ENCODE measurements at places on chromosomes 16 and 17.

DNA sequence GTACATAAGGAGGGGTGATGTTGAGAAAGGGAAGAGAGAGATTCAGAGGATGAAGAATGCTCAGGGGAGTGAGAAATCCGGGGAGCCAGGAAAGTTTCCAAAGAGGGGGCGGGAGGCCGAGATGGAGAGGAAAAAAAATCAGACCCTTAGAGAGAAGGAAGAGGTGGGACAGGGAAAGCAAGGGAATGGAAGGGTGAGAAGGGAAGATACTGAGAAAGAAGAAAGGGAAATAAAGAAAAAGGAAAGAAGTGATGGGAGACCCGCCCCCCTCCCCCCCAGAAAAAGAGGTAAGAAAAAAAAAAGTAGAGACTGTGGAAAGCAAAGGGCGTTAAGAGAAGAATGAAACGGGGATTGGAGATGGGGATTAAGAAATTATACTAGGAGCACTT lies 507 bp downstream of the DYNLRB2 start:
- DNase-seq, result no peak

GRCh38 chr16:3577302-3577752 lies at the start of gene NLRC3:
Gene NLRC3, minus strand, starts transcription at chr16:3577403. Its CDS starts 12,367 bp downstream, at chr16:3565036.
- DNase-seq, result no peak

DNA sequence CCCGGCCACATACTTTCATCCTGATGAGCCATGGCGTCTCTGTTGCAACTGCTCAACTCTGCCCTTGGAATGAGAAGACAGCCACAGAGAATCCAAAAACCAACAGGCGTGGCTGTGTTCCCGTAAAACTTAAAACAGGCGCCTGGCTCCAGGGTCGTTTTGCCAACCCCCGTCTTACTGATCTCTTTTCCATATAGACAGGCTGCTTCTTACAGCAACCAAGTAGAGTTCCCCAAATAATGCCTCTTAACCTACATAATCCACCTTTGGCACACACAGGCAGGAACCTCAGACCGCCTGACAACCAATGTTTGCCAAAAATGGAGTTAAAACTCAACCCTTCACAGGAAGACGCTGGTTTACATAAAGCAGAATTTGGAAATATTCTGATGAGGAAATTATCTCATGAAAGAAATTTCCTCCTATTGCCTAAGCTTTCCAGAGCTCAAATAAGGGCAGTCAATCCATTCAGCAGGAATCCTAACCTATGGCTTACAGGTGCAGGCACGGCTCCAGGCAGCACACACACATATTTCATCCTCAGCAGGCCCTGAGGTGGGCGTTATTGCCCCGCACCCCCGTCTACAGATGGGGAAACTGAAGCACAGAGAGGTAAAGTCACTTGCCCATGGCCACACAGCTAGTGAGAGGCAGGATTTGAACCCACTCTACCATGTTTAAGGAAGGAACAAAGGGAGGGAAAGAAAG lies 35.8 kb downstream of the LITAF start:
- DNase-seq, result no peak

DNA sequence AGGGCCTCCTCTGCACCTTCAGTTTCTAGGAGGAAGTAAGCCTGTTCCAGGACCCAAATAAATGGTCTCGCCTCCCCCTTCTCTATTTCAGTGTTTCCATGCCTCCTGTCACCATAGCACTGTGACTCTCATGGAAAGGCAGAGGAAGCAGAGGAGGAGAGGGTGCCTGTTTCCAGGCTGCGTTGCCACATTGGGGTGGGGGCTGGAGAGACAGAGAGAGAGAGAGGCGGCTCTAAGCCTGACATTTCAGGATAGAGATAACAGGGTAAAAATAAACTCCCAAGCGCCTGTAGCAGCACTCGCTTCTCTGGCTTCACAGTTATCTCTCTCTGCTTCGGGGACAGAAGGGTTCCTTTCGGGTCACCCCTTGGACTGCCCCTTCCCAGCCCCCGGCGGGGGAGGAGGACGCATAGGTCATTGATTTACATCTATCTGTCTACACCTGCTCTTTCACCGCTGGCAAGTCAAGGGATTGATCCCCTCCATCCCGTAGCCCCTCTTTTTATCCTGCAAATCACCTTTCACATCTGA lies 71.2 kb upstream of the MRTFB start:
- no peak for DNase-seq

GRCh38 chr17:57402681-57403180 lies 146.4 kb downstream of the MSI2 start:
- no peak for DNase-seq

DNA sequence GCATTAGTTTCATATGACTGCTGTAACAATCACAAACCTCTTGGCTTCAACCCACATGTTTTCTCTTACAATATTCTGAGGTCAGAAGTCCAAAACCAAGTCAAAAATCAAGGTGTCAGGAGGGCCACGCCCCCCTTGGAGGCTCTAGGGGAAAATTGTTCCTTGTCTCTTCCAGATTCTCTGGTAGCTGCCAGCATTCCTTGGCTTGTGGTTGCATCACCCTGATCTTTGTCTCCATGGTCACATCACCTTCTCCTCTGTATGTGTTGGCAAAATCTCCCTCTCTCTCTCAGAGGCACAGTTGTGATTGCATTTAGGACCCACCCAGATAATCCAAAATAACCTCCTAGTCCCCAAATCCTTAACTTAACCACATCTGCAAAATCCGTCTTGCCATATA lies 105.8 kb downstream of the GAS7 start:
- DNase-seq, result no peak

DNA sequence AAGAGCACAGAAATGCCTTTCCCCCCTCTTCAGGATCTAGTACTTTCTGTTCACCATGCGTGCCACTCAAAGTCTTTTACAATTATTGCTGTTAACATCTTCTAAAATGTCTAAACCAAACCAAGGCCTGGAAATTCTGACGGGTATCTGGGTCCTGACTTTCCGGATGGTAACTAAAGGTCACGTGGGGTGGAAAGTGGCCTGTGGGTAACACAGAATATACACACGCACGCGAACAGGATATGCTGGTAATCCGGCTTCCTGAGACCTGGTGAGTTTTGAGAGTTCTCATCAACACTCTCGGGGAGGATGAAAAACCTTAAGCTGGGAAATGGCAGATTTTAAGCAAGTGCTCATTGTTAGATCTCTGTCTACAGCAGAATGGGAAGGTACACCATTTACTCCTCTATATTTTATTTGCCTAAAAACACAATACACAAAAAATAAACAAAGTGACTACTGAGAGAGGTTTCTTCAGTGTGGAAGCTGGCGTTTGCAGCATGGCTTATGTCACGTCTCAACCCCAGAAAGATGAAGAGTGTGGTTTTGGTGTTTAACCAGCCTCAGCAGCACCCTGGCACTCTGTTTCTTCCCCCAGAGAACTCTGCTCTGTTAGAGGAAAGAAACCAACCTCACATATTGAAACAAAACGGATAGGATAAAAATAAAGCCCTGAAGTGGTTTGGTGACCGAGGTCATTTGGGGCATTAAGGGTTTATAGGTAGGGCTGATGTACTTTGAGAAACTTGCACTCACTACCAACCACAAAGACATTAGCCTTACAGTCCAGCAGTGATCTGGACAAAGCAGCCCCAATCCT lies 37.3 kb downstream of the SMG6 start:
- no peak for DNase-seq
